ENCODE measurements at places on chromosomes 4 and X. TPM values are rescaled to one million over a fixed set of nuclear protein-coding genes. Genes with fewer than 3 reads are reported as not detected.

GRCh38 chr4:38149472-38149996, 189.3 kb downstream of the PTTG2 start:
- no peak for DNase-seq

- no peak for DNase-seq
These were observed 313.9 kb upstream of the GRID2 start for GRCh38 chr4:91989914-91990313.

GRCh38 chr4:77084019-77084639, 8.3 kb upstream of the CCNI start:
- no peak for DNase-seq

The BMP15 gene
- total RNA-seq = not detected

DNA sequence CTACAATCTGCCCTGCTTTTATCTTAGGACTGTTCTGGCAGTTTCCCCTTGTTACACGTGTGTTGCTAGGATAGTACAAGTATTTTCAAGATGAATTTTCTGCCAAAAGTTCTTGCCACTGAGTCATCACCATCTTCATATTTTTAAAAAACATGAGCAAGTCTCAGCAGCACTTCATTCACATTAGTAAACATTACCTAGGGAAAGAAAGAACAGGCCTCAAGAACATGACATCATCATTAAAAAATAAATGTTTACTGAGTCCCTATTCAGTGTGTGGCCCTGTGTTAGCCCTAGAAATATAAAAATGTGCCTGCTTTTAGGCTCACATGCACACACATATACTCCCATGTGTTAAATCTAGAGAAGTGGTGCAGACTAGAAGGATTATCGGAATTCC, 18.7 kb upstream of the GPC3 start:
- DNase-seq = no peak

DNA sequence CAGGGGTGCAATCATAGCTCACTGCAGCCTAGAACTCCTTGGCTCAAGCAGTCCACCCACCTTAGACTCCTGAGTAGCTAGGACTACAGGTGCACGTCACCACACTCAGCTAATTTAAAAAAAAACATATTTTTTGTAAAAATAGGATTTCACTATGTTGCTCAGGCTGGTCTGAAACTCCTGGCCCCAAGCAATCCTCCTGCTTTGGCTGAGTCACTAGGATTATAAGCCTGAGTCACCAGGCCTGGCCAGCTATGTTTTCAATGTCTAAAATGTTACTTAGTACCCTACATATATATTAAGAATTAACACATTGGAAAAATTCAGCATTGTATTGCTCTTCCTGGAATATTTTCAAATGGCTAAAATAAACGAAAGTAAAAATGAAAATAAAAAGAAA, 37.5 kb downstream of the PNPLA4 start:
- no peak for DNase-seq

GRCh38 chr4:152467101-152467500, 68.8 kb downstream of the FBXW7 start:
- no peak for DNase-seq

Data from CD4-positive, alpha-beta T cell (primary cell).